GM18507 (cell line): ENCODE measurements at places on chromosomes 16 and 17.

GRCh38 chr16:3135126-3135715, 392 bp downstream of the ZNF213 start:
- no peak for DNase-seq

- no peak for DNase-seq
These were observed 3.1 kb downstream of the ALDH3A2 start for GRCh38 chr17:19651451-19652238.

DNA sequence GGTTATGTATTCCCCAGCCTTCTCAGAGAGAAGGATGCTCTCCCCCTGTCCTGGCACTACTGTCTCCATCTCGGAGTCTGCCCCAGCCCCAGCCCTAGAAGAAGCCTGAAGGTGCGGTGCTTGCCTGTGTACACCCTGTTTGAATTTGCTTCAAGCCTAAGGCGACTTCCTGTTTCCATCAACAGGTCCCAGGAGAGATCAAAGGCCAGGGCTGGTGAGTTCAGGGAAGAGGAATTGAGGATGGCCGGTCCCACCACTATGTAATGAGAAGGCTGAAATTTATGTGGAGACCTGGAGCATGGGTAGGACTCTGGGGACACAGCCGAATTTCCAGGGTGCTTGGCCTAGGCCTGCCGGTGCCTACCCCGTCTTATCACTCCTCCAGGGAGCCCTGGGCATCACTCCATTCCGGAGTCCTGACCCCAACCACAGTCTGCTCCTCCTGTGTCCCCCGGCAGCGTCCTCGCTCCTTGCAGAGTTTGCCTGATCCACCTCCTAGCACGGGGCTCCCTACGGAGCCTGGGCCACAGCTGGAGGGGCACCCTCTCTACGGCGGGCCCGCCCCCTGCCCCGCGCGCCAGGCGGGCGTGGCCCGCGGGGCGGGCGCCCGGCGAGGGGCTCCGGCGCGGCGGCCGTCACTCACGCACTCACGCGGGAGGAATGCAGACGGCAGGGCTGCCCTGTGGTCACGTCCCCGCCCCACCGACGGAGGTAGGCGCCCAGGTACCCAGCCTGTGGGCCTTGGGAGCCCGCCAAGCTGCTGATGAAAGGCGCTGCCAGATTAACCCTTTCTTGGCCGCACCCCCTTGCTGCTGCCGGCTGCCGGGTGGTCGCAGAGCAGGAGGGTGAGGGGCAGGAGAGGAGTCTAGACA, 53.8 kb upstream of the TAC4 start:
- DNase-seq, result no peak

DNA sequence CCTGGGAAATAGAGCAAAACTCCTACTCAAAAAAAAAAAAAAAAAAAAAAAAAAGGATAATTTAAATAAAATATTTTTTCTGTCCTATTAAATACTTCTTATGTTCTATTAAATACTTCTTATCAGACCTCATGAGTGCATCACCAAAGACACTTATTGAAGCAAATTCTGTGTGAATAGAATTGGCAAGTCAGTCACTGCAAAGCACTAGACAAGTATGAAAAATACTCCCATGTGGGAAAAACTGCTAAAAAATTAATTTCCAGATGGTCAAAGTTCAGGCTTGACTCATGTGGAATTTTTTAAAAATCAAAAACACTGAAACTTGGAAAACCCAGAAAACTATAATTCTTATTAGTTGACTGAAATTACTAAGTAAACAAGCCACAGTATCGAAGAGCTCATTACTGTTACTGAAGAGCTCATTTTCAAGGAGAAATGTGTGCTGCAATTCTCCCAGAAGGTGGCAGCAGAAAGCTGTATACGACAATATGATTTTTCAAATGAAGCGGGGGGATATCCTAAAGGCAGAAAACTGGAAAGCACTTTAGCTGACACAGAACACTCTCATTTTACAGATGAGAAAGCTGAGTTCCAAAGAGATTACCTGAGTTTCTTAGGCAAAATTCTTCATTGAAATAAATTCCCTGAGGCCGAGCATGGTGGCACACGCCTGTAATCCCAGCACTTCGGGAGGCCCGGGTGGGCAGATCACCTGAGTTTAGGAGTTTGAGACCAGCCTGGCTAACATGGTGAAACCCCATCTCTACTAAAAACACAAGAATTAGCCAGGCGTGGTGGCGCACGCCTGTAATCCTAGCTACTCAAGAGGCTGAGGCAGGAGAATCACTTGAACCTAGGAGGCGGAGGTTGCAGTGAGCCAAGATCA, 15.9 kb upstream of the FBXO47 start:
- DNase-seq, result peak; percentile 23

GRCh38 chr16:86578061-86578599, at the start of gene FOXL1:
Gene FOXL1, plus strand, starts transcription at chr16:86578549. Its CDS starts 175 bp downstream, at chr16:86578724.
- no peak for DNase-seq

DNA sequence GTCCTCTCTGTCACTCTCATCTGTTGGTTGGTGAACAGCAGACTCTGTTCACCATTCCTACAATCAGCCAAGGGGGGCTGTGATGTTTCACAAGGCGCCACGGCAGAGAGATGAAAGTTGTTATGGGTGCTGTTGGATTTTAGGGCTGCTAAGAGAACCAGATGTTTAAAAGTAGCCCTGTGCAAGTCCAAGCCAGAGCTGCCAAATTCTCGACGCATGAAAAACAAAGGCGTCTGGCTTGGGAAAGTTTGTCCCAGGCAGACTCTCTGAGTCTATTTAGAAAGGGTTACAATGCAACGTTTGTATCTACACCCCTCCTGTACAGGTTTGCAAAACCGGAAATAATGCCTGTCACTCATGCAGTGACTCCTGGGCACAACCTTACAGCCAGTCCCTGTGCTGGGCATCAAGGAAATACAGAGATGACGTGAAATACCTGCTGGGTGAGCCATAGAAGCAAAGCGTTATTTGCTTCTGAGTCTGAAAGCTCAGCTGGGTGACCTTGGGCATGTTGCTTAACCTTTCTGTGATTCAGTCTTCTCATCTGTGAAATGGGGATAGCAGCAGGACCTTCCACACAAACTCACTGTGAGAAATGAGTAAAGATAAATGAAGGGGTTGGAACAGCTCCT, 74.8 kb downstream of the XYLT1 start:
- DNase-seq, result no peak

GRCh38 chr17:3256575-3256974, 41.6 kb downstream of the OR3A1 start:
- no peak for DNase-seq

DNA sequence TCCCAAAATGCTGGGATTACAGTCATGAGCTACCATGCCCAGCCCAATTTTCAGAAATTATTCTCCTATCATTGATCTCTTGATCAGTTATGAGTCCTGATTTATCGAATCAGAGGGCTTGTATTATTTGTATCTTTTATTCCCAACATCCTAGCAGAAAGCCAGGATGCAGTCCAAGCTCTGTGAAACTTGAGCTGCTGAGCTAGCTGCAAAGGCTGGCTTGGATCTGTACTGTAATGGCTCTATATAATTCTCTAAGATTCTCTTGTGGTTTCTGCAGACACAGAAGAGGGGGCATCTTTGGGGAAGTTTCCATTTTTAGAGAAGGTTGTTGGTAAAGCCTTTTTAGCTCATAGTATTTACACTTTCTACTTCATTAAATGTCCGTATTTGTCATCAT, 227.1 kb downstream of the MAP2K4 start:
- DNase-seq, result no peak

- no peak for DNase-seq
These were observed 9.2 kb upstream of the GLIS2 start for GRCh38 chr16:4306470-4307214.

- no peak for DNase-seq
These were observed 1.1 kb downstream of the TOX3 start for GRCh38 chr16:52545898-52546266.

- no peak for DNase-seq
These were observed 16.5 kb downstream of the ZNF18 start for GRCh38 chr17:11980813-11981212.

DNA sequence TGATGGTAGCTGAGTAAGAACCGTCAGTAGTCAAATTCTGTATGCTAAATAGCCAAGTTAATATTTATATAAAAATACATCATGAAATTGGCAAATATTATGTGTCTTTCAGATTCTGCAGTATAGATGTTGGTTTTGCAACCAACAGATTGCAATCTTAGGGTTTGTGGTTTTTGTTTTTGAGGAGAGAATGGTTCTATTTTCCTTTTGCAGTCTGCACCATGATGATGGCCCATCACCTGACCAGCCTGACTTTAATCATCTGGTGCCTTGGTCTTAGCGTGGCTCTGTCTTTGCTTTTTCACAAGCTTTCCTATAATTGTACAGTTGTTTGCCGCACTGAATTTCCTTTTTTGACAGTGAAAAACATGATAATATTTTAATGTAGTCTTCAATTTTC, 50.7 kb downstream of the NUP93 start:
- no peak for DNase-seq

- no peak for DNase-seq
These were observed 50.2 kb downstream of the HLF start for GRCh38 chr17:55314784-55315491.

DNA sequence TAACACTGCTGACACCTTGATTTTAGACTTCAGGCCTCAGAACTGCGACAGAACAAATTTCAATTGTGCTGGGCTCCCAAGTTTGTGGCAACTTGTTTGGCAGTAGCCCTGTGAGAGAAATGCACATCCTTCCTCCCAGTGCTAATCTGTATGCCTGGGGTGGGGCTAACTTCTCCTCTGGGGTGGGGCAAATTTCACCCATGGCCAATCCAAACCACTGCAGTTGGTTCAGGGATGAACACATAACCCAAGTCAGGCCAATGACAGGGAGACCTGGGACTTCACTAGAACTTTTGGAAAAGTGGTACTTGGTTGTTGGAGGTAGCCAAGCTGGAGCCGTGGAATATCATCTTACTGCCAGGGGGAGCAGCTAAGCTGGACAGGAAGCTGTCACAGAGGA, 56.3 kb downstream of the ABCC6 start:
- no peak for DNase-seq

DNA sequence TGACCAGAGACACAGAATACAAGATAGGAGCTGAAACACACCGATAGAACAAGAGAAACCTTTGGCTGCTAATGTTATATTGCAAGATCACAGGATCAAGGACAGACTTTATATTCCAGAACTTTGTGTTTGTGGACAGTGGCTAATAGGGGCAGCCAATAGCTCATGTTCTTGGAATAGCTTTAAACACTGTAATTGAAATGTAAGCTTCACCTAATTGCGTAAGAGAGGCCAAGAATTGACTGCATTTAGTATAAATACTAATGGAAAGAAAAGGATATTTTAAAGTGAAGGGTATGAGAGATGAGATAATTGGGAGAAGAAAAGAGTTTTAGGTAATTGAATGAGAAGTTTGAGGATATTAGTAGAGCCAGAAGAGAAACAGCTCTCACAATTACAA, 758.8 kb downstream of the CDH11 start:
- no peak for DNase-seq

DNA sequence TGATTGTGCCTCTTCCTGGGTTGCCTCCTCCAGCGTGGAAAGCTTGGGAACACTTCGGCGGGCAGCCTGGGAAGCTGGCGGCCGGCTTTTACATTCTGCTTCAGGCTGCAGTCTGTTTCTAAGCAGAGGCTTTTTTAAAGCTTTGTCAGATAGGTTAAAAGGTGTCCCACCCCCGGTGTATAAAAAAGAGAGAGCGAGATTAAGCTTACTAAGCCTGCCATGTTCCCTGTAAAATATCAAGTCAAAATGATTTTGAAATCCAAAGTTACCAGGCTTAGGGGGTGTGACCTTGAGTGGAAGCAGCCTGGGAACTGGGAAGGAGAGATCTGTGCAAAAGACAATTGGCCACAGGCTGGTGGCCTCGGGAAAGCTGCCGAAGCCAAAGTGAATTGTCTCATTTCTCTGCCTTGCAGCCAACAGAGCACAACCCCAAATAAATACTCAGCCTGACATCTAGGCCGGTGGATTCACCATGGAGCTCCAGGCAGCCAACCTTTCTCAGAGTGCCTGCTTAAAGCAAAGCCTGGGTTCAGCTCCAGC, 254.5 kb downstream of the FTO start:
- no peak for DNase-seq

DNA sequence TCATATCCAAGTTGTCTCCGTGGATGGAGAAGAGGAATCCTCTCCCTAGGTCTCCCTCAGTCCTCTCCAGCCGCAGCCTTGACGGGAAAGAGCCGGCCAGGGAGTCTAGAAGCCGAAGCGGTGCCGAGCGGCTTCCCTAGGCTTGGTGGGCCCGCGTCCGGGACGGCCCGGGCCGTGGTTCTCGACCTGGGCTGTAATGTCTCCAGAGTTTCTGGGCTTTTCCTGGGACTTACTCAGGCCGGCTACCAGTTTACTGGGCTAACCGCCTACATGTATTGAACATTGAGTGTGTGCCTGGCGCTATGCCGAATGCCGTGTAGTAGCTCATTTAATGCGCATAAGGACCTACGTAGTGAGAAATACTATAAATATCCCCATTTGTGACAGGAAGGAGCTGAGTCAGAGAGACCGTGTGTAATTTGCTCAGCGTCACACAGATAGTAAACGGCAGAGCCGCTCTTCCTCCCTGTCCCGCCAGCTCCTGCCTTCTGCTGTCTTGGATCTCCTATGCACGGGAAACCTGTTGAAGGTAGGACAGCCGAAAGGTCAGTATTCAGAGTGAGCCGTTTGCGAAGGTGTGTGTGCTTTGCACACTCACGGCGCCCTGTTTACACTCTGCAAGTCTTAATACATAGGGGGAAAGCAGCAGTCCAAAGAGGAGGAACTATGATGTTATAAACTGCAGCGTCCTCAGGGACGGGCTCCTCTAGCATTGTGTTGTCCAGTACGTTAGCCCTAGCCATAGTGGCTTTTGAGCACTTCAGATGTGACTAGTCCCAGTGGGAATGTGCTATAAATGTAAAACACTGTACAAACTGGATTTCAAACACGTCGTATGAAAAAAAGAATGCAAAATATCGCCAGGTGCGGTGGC, 723 bp upstream of the SPAG5 start:
- peak; percentile 23 for DNase-seq

DNA sequence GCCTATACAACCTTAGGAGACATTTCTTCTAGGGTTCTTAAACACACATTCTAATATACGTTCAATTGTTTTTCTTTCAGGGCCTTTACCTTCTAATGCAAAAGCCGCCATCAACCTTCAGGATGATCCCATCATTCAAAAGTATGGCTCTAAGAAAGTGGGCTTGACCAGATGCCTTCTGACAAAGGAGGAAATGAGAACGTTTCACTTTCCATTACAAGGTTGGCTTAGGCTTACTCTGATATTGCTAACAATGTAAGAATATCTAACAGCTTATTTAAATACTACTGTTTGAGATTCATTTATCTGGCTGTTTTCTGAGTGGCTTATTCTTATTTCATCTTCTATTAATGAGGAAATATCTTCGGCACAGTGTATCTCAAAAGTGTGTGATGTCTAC, 15.4 kb downstream of the REXO5 start:
- DNase-seq, result no peak

- no peak for DNase-seq
These were observed 178.5 kb downstream of the MAF start for GRCh38 chr16:79422064-79422463.
